ENCODE measurements at places on chromosomes 7 and 10.

GRCh38 chr10:112680586-112680985 lies 233.6 kb downstream of the VTI1A start:
- no peak for DNase-seq

- no peak for DNase-seq
These were observed 626.3 kb downstream of the POM121L12 start for GRCh38 chr7:53661645-53662217.

GRCh38 chr7:74293577-74293908 lies 4.3 kb downstream of the CLIP2 start:
- DNase-seq = no peak

DNA sequence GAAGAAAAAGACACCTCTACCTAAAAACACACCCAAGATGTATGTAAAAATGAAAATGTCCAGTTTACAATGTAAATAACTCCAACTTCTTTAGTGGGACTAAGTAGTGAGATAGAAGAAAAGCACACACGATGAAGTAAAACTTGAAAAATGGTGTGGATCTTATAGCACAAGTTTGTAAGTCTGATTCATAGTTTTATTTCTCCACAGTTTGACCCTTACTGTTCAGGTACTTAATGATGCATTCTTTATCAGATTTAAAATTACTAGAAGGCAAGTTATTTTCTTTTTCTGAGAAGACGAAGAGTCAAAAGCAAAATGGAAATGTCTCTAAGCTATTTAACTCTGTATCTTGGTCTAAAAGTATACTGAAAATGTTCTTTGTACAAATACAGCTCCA lies 6.1 kb downstream of the NAMPT start:
- no peak for DNase-seq

- DNase-seq = no peak
These were observed 43.8 kb upstream of the RPA3 start for GRCh38 chr7:7761974-7762779.

- no peak for DNase-seq
These were observed 43.4 kb upstream of the PDLIM1 start for GRCh38 chr10:95333997-95334804.

DNA sequence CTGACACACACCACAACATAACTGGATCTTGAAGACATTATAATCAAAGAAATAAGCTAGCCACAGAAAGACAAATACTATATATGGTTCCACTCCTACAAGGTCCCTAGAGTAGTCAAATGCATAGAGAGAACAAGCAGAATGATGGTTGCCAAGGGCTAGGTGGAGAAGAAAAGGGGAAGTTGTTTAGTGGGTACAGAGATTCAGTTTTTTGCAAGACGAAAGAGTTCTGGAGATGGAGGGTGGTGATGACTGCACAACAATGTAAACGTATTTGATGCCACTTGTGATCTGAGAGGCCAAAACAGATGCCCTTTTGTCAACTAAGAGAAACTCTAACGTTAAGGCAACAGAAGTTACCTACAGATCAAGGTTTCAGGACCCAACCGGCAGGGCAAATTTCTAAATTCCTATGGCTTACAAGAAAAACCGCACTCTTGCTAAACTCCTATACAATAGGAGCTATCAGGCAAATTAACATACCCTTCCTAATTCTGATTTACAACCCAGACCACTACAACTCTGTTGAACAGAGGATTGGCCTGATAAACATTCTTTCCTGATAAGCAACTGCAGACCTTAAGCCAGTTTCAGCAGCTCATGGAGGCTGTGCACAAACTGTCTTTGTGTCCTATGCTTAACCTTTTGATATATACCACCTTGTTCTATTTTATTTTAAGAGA lies 69.0 kb downstream of the FAM107B start:
- no peak for DNase-seq

GRCh38 chr10:35182631-35183510 lies 56.2 kb downstream of the CREM start:
- DNase-seq = no peak

DNA sequence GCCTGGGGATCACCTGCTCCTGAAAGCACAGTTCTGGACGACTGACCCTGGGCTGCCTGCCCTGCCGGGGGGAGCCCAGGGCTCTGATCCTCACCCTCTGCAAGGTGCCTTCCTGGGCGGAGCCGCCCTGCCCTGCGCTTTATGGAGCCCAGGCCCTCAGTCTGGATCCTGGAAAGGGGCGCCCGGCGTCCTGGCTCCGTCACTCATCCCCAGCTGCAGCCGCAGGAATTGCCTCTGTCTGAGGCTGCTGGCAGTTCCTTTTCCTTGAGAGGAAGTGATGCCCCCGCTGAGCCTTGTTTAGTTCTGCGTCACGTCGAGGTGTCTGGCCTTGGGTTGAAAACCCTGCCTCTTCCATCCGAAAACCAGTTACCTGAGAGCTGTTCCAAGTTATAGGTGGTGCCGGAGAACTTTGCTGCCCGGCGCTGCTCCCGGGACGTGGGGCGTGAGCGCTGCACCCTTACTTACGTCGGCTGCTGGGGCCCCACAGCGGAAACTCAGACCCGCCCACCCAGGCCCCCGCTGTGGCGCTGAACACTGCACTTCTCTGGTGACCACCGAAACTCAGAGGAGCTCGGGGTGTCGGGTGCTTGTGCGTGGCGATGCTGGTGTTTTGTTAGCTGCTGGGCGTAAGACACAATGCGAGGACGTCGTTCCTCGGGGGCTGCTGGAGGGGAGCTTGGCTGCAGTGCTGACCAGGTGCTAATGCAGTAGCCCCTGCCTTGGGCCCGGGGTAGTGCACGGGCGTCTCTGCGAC lies 5.4 kb downstream of the MAFK start:
- DNase-seq = no peak

GRCh38 chr7:139648941-139649425 lies 125.5 kb downstream of the CLEC2L start:
- DNase-seq = no peak

GRCh38 chr10:97016728-97017473 lies 168.9 kb downstream of the SLIT1 start:
- DNase-seq = no peak

DNA sequence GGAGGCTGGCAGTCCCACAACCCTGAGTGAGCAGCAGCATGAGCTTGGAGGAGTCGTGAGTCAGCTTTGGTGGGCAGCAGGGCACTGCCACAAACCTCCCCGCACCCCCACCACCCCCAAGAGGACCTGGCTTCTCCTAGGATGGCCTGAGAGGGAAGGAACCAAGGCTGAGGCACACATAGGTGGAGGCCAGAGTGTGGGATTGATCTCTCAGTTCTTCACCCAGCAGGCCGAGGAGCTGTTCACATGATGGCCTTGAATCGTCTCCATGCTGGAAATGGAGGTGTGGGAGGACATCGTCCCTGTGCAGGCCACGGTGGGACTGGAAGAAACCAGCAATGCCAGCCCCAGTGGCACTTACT lies 17.4 kb upstream of the GDF10 start:
- no peak for DNase-seq

DNA sequence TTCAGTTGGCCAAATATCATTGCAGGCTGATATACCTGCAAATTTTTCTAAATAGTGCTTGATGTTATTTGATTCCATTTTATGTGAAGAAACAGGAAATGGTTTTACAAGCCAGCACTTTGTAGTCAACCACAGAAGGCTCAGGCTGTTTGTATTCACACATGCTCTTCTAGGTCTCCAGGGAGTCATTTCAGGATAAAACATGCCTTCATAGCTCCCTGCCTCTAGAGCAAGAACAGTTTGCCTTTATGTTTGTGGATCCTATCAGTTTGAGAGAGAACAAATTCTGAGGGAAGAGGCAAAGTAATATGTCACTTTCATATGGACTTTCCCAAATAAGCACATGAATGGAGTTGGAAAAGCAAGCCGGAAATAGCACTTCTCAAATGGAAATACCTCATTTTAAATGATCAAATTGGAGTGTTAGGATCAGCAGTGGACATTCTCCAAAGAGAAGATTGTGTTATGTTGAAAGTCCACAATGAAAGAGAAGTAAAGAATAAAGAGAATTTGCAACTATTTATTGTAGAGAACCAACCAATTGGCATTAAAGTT lies 277.6 kb downstream of the KCND2 start:
- no peak for DNase-seq

DNA sequence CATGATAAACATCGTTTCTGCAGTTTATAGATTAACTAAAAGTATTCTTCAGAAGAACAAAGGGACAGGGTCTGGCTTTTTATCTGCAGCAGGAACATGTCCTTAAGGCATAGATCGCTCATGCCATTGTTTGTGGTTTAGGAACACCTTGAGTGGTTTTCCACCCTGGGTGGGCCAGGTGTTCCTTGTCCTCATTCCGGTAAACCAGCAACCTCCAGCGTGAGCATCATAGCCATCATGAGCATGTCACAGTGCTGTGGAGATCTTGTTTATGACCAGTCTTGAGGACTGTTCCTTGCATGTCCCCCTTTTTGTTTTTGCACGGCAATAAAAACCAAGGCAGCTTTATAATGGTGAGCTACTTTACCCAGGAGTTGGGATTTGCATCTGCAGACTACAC lies 33.9 kb downstream of the STOX1 start:
- no peak for DNase-seq

- no peak for DNase-seq
These were observed 229.1 kb downstream of the PLXNA4 start for GRCh38 chr7:132347123-132347522.
